ENCODE measurements at places on chromosomes 5 and 9.

DNA sequence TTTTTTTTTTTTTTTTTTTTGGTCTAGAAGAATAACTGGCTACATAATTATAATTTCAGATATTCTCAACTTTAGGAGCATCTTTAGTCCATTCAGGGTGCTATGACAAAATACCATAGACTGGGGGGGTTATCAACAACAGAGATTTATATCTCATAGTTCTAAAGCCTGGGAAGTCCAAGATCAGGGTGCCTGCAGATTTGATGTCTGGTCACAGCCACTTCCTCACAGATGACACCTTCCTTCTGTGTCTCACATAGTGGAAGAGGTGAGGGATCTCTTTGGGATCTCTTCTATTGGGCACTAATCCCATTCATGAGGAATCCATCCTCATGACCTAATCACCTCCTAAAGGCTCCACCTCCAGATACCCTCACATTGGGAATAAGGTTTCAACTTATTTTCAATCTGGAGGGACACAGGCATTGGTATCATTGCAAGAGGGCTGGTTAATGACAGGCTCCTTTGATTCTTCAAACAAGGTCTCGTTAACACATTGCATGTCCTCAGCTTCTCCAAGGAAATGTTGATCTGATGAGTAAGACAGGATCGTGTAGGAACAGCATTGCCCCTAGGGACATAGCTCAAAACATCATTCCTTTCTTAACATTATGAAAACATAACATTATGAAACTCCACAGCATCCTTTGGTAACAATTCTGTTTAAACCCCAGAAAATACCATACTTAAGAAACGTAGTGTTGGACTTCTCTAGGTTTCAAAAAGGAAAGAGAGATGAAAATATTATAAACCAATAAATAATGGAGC lies 372.4 kb downstream of the SEMA5A start:
- no peak for DNase-seq

- no peak for DNase-seq
Measured at GRCh38 chr9:126569036-126569435, 44.7 kb upstream of the LMX1B start.

DNA sequence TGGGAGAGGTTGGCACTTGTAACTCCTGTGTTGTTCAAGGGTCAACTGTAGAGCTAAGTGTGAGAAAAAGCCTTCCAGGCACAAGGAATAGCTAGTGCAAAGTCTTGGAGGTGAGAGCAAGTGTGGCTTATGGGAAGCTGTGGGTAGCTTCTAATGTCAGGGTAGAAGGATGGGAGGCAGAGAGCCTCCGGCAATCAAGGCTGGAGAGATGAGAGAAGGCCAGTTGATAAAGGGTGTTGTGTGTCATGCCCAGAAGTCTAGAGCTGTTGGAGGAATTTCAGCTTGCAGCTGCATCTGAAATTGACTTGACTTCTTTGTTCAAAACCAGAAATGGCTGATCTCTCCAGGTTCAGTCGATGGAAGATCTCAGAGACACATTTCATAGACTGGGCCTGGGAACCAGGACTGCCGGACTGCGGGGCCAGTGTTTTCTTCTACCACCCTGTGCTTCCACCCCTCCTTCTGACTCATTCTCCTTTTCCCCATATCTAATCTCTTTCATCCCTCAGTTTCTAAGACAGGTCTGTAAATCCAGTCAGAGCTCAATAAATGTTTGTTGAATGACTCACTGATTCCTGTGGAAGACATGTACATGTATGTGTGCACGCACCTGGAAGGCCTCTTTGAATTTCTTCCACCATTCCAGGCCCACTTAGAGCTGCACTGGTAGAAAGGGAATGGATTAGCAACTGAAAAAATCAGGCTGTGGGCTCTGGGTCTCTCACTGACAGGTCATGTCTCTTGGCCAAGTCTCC lies 67.8 kb upstream of the KLF4 start:
- DNase-seq, result no peak

DNA sequence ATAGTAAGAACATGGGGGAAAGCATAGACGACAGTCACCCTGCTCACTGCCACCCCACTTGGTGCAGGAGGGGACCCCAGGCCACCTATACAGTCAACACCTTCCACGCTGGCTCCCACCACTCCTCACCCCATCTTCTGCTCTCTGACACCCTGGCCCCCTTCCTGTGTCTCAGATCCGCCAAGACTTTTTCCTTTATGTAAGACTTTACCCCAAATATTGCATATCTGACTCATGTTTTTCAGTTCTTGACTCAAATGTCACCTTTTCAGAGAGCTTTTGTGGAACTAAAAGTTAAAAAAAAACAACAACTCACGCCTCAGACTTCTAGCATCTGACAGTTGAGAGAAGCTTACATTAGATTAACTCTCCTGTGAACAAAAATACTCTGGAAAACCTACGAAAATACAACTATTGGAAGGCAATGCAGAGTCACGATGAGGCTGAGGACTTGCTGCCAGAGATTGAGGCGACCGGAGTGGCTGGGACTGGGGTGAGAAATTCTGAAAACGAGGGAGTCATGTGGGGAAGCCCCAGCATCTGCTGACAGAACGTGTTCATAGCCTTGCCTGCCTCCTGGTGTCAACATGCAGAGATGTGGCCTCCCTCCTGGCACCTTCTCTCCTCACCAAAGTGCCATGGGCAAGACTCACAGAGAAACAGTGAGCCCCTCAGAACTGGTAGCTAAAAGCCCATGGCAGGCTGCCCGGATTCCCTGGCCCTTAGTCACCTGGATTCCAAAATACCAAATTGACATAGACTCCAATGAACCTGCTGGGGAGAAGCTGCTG lies 22.4 kb upstream of the FCN2 start:
- no peak for DNase-seq

DNA sequence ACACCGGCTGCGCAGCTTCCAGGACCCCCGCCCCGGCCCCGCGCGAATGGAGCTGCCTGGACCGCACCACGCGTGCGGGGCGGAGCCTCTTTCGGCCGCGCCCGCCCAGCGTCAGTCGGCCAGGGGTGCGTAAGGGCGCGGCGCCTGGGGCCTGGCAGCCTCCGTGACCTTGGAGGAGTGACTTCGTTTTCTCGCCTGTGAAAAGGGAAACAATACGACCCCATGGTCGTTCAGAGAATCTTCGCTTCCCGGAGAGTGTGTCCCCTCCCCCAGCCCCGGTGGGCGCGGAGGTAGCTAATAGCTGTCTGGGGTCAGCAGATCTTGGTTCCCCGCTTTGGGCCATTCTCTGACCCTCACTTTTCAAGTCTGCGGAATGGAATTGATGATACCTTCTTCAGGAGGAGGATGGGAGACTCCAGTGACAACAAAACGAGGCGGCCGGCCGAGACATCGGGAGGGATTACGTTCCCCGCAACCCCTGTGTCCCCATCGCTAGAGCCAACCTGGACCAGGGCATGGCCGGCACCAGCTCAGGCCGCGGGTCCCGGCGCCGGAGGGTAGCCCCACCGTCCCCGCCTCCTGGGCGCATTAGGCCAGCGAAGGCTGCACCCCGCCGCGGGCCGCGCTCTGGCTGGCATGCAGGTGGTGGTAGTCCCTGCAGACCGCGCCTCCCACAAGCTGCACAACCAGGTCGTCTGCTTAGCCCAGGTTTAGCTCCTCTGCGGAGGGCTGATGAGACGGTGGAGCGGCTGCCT lies 5.5 kb upstream of the CDHR2 start:
- DNase-seq, result peak; percentile 79

GRCh38 chr5:8060235-8060952 lies 191.4 kb downstream of the MTRR start:
- DNase-seq, result no peak

DNA sequence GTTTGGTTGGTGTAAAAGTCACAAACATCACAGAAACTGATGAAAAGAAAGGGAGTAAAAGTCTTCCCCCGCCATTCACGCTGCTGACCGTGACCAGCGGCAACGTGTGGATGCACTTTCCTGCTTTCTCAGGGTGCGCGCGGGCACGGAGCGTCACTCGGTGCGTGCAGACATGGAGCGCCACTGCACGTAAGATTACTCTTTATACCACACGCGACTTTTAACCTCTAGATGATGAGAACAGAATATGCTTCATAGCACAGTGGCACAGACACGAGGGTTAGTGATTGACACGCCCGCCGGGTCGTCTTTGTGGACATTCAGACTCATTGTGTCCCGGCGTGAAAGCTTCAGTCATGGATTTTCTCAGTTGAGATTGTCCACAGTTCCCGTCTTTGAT lies 15.7 kb downstream of the CEP72 start:
- no peak for DNase-seq

GRCh38 chr9:35923927-35924763 lies 14.9 kb downstream of the SPAAR start:
- no peak for DNase-seq

DNA sequence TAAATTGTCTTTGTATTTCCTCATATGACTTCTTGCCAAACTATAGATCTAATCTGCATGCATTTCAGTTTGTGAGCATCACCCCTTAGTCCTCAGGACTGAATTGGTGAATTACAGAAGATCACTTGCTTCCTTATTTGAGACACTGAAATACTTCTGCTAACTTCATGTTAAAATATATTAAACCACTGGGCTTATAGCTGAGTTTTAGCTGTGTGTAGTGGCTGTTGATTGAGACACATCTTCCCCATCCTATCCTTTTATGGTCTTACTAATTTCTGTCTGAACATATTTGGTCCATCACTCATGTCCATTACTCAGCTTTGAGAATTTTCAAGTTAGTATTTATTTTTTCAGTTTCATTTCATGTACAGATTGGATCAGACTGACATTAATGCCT lies 295.9 kb downstream of the PSAT1 start:
- DNase-seq, result no peak
